ENCODE measurements at places on chromosomes 1 and 21.

DNA sequence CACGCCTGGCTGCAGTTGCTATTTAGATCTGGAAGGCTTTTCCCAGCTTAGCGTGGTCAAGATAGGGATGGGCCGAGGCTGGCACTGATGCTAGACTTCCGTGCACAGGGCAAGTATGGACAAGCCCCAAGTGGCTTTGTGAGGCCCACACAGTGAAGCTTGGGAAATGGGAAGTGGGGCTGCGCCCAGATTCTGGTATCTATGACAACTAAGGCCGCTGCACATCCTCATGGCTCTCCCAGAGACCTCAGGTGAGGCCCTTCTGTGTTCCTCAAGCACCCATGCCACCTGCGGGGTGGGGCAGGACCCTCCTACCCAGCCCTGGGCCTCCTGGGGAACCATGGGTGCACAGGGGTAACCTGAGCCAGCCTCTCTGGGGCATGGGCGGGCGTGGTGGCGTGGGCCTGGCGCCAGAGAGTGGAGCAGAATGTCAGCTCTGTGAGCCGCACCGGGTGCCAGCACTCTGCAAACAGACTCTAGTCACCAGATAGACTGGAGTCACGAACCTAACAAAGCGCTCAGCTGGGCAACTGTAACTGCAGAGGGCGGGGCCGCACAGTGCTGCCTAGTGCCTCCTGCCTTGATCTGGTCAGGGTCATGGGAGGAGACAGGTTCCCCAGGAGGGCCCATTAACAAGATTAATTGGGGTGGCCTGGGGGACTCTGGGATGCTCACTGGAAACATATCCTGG, 46.4 kb downstream of the ELF3 start:
- no peak for DNase-seq

- DNase-seq, result peak; percentile 17
Observed at GRCh38 chr1:182149411-182149965, 88.0 kb upstream of the ZNF648 start.

GRCh38 chr1:111366256-111366655, 61.3 kb downstream of the OVGP1 start:
- DNase-seq, result peak; percentile 11

DNA sequence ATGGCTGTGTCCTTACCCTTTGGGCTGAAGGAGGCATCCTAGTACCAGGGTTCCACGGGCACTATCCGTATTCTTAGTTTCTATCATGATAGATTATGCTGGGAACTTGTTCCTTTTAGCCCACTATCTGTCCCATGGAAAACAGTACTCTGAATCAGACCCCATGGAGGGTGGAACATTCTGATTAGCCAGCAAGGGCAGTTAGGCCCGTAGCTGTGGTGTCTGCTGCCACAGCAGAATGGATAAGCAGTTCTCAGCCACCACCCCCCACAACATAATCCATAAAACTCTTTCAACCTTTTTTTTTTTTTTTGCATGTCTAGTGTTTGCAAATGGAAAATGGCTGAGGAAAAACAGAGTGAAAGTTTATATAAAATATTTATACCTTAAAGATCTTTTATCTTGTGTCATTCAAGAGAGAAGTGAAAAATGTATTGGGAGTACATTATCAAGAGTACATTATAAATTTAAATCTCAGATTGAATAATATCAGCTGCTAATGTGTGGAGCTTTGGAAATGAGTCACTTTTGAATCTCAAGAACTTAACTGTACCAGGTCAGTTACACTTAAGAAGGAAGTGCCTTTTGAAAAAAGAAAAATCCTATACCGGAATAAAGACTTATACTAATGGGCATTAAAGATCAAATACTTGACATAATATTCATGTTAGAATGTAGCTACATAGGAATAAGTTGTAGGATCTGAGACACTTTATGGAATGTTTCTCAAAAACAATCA, 80.3 kb downstream of the NFIA start:
- DNase-seq, result peak; percentile 44

GRCh38 chr1:183578856-183579255, 11.4 kb downstream of the NCF2 start:
- no peak for DNase-seq

DNA sequence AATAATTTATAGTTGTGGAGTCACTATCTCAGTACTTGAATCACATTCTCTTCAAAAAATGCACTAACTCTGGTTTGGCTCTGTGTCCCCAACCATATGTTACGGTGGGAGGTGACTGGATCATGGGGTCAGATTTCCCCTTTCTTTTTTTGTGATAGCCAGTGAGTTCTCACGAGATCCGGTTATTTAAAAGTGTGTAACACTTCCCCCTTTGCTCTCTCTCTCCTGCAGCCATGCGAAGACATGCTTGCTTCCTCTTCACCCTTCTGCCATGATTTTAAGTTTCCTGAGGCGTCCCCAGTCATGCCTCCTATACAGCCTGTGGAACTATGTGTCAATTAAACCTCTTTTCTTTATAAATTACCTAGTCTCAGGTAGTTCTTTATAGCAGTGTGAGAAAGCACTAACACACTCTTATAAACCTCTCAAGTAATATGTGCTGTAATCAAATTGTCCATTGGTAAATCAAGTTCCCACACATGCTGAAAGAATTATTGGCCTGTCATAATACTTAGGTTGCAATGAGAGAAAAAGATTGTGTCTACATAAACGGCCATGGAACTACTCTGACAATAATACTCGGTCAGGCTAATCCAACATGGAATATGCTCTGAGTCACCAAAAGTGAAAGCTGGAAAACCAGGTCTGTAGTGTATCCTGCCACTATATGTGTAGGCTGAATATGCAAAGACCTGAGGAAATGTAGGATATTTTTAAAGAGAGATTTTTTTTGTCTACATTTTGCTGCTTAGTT, 107.5 kb downstream of the SLC44A5 start:
- no peak for DNase-seq

- DNase-seq, result peak; percentile 53
Observed at GRCh38 chr1:198122693-198123092, 34.1 kb upstream of the NEK7 start.

DNA sequence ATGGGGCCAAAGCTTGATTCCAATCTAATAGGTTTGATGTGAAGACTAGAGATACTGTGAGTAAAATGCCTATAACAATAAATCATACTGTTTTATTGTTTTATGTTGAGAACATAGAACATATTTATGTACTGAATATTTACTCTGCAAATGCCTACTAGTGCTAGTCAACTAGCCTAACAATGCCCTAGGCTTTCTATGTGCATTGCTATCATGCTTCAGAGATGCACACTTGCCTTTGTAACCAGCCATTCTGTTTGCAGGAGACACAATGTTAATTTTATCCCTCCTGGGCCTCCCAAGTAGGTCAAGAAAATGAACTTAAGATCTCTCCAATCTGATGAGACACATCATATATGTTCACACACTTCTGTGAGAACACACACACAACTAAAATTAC, 530.8 kb upstream of the BEND5 start:
- DNase-seq, result peak; percentile 51

GRCh38 chr1:182715531-182715930, 31.1 kb upstream of the RGS8 start:
- no peak for DNase-seq

DNA sequence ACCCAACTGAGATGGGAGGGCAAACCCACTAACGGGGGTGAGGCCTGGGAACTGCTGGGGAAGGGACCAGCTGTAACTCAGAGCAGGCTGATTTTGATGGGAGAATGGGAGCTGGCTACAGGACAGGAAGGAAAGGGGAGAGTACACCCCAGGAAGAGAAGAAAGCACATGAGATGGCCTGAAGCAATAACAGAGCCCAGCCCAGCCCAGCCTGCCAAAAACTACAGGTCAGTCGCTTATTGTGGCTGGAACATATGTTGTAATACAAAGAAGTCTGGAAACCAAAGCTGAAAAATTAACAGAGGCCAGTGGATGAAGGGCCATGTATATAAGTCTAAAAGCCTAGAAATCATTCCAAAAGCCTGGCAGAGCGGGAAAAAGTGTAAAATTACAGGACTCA, 1.6 kb downstream of the ITLN2 start:
- no peak for DNase-seq

GRCh38 chr1:61011561-61012263, 70.6 kb upstream of the NFIA start:
- no peak for DNase-seq

DNA sequence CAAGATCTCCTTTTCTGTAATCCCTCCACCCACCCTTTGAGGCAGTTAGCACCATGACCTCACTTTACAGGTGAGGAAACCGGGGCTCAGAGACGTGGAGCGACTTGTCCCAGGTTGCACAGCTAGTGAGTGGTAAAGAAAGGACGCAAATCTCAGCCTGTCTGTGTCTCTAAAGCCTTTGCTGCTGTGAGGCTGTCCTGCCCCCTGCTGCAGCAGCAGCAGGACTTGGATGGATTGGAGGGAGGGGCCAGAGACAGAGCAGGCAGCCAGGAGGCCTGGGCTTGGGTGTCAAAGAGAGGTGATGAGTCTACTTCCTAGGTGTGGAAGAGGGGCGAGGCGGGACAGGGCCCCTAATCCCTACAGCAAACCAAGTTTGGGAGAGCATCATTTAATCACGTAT, 69.6 kb downstream of the PTPRU start:
- DNase-seq, result no peak

- no peak for DNase-seq
Observed at GRCh38 chr1:231480008-231480407, 48.5 kb upstream of the TSNAX start.

Measured in fibroblast of skin of back (primary cell).